AG09309 (cell line): ENCODE measurements at places on chromosomes 12 and 14.
A peak's percentile ranks its signal among the peaks of the same experiment; 100 is the strongest.

- no peak for DNase-seq
Measured at GRCh38 chr14:89775946-89776345, 178.6 kb downstream of the EFCAB11 start.

DNA sequence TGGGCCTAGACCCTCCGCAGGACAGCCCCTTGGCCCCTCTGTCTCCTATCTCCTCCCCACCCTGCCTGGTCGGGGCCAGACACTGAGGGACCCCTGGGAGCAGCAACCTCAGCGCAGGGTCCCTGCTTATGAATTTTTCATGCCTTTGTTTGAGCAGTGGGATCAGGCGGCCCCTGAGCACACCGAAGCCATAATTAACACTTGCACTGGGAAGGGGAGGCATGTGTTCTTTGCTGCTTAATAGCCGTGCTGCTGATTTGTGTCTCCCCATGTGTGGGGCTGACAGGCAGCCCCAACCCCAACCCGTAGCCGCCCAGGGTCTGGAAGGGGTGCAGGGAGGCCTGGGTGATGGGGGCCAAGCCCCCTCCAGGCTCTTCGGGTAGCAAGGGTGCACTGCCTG, 52.7 kb downstream of the FBRSL1 start:
- no peak for DNase-seq

- DNase-seq, result no peak
Measured at GRCh38 chr14:98368916-98369315, 903.1 kb downstream of the BCL11B start.

DNA sequence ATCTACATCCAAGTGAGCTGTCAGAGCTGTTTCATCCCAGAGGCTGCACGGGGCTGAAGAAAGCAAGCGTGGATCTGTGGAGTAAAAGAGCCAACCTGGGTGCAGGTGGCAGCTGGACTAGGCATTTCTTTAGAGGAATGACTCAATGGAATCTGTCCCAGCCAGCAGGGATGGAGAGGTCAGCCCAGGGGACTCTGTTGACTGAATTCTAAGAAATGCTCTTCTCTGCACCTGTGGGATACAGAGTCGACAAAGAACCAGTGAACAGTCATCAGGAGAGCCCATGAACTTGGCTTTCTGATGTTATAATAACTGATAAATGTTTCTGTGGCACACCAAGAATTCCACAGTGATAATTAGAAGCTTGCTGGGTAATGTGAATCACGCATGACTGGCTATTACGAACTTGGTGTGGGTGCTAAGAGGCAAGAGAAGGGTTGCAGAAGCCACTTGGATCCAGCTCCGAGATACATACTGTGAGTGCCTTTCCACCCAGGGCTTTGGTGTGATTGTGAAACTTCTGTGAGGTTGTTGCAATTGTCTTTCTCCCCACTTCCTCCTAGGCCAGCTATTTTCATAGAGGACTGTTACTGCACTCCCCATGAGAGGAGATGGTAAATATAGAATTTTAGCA, 16.2 kb downstream of the PYGL start:
- peak; percentile 97 for DNase-seq

GRCh38 chr14:49189375-49189774, 396.8 kb downstream of the RPS29 start:
- no peak for DNase-seq

- DNase-seq, result no peak
Measured at GRCh38 chr12:118773956-118774723, 207.2 kb upstream of the SRRM4 start.

GRCh38 chr12:62711631-62712241, 223.2 kb downstream of the PPM1H start:
- DNase-seq, result no peak

GRCh38 chr12:88306471-88307069, 164.5 kb downstream of the TMTC3 start:
- no peak for DNase-seq

DNA sequence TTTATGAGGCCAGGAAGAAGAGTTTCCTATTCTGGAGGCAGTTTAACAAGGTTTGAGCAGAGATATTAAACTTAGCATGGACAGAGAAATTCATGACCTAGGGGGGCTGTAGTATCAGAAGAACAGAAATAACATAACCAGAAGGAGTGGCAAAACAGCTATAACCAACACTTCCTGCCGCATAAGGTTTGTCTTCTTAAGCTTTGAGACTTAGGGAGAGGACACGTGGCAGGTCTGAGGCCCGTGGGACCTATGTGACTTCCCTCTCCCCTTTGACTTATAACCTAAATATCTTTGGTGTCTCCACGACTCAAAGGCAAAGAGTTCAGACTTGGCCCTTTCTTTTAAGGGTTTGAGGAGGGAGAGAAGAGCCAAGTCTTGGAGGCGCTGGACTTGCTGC, 119.1 kb upstream of the PZP start:
- DNase-seq, result no peak

- DNase-seq, result no peak
Measured at GRCh38 chr14:93778856-93779629, 9.2 kb downstream of the PRIMA1 start.

DNA sequence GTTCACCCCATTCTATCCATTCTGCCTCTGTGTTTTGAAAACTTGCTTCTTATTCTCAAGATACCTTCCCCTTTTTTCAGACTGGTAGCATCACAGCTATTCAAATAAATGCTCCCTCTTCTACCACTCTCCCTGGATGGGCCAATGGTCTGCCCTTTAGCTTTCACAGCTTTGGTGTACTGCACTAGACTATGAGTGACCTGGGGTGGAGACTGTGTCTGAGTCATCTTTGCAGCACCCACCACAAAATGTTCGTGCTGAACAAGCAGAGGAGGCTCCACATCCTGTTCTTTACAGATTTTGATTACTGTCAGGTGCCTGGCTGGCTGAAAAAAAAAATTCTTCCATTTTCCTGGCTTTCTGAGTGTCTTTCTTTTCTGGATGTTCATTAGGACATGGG, 1104.1 kb upstream of the TMEM132C start:
- no peak for DNase-seq

DNA sequence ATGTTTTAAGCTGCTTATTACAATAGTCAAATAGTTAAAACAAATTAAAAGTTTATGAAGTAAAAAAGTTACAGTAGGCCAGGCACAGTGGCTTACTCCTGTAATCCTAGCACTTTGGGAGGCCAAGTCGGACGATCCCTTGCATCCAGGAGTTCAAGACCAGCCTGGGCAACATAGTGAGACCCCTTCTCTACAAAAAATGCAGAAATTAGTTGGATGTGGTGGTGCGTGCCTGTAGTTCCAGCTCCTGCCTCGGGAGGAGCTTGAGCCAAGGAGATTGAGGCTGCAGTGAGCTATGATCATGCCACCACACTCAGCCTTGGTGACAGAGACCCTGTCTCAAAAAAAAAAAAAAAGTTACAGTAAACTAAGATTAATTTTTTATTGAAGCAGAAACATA, 142.6 kb downstream of the MIPOL1 start:
- DNase-seq, result no peak

GRCh38 chr14:99728981-99729451, 44.9 kb downstream of the CYP46A1 start:
- DNase-seq, result no peak

DNA sequence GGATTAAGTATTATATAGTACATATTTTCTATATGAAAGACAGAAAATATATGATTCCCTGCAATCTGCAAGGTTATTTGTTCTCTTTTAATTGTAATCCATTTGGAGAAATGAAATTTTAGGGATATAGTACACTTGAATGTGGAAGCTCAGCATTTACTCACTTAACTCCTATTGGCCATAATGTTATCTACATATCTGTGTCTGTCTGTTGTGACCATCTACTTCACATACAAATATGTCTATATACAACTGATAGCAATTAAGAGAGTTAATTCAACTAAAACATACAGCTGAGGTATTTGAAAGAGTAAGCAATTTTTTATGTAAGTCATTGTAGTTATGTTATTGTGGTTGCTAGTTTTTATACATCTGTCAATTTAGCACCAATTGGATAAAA, 12.9 kb downstream of the FOXG1 start:
- DNase-seq, result no peak

- peak; percentile 70 for DNase-seq
Measured at GRCh38 chr12:68406134-68406576, 74.0 kb upstream of the MDM1 start.

- DNase-seq, result no peak
Measured at GRCh38 chr12:111126331-111126730, 206.0 kb upstream of the MYL2 start.

DNA sequence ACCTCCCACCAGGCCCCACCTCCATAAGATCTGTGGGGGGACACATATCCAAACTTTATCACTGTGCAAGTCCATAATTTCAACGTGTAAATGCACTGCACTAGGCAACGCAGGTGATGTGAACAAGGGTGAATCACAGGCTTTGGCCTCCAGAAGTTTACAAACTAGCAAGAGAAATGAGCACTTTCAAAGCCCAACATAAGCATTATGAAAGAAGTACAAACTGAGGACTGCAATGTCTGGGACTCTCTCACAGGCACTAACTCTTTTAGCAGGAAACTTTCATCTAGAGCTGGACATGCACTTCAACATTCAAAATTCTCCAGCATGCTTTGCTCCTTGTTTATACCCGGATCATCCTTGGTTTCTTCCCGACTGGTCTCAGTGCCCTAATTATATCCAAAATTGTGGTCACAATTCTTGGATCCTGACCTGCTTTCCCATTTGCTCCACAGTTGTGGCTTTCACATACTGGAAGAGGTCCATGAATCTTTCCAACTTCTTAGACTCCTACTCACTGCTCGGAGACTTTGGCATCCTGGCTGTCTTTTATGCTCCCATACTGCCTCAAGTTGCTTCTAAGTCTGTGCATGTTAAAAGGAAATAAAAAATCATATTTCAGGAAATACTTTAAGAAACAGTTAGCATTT, 44.9 kb upstream of the STRAP start:
- peak; percentile 61 for DNase-seq

DNA sequence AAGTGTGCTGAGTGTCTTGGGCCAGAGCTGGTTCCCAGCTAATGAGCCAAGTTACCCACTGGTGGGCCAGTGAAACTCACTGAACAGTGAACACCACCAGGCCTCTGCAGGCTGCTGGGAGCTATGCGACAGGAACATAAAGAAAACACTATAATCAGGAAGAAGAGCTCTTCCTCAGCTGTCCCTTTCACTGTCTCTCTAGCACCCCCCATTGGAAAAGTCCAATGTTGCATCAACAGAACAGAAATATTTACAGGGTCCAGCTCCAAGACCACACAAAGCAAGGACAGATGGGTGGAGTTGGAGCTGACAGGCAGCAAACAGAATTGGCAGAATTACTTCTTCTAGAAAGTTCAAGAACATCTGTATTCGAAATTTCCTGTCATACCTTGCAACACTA, 903.6 kb upstream of the TMEM132C start:
- DNase-seq, result no peak

DNA sequence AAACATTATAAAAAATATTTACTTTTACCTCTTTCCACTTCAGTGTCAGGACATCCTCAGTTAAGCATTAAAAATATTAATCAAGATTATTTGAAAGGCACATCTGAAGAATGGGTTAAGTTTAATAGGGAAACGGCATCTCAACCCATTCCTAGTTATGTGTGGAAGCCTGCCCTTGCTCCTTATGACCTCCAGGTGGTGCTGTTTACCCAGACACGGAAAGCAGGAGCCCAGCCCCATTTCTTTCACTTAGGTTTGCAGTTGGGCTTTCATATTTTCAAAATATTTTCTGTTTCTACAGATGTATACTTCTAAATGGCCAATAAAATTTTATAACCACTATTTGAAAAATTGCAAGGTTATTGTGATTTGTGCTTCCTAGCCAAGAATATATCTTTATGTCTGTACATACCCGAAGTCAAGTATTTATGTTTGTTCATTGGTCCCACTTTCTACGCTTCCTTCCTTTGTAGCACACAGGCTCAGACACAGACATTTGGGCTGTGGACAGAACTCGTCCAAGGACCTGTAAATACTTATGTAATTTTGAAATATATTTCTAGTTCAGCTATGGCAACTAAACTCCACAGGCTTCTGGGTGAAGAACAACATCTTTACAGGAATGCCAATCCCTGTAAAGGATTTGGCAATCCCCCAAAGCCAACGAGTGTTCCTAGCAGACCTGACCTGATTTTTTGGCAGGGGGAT, 247.1 kb downstream of the AKAP6 start:
- DNase-seq, result no peak

- peak; percentile 14 for DNase-seq
Measured at GRCh38 chr12:44154128-44154527, 318.2 kb downstream of the TMEM117 start.

GRCh38 chr12:46266869-46267574, 1.8 kb downstream of the SLC38A1 start:
- no peak for DNase-seq

DNA sequence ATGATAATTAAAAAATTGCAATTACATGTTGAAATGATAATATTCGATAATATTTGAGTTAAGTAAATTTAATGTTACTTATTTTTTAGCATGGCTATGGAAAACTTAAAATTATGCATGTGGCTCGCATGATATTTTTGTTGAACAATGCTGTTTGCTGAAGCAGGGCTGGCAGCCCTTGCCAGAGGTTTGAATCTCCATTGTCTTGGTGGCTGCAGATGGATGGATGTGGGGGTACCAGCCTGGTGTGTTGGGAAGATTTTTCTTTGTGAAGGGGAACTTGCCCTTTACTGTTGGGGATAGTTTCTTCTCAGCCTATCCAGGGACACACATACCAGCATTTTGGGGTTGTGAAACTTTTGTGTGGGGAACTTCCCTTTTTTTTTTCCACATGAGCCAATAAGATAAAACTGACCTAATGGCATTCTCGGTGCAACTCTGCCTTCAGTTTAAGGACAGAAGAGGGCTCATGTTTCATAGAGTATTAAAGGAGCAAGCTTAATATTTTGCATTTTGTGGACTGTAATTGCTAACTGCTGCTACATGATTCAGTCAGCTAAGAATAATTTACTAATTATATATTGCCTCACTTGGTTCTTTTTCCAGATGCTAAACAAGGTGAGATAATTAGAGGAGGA, 8.8 kb downstream of the RASSF3 start:
- DNase-seq, result peak; percentile 37

GRCh38 chr12:133058203-133059113, 21.1 kb downstream of the ZNF84 start:
- no peak for DNase-seq

DNA sequence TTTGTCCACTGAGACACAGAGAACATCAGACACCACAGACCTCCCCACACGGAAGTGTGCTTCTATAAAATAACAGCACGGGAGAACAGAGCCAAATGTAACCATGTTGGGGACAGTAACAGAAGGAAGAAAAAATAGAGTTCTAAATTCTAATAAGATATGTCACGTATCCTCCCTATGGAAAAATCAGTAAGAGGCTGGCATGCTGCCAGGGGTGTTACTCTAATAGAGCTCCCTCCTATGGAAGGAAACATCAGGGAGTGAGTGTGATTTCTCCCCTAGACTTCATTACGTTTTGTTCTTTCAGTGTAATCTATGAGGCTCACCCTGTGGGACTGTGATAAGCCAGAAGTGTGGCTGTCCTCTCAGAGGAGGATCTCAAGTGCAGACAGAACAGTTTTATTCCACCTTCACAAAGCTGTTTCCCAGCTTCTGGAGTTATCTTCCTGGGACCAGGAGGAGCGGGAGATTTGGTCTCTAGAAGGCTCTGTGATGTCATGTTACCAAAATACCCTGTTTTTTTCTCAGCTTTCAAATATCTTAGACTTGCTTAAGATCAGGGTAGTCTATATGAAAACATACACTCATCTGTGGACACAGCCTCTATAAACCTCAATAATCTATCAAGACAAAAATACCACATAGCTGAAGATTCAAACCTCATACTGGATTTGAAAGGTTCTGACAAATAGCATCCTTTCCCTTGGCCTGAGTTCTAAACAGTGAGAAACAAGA, 69.3 kb downstream of the ZFC3H1 start:
- no peak for DNase-seq
